Stomach (tissue), 19 donors: ENCODE measurements at places on chromosomes 1 and 21.

DNA sequence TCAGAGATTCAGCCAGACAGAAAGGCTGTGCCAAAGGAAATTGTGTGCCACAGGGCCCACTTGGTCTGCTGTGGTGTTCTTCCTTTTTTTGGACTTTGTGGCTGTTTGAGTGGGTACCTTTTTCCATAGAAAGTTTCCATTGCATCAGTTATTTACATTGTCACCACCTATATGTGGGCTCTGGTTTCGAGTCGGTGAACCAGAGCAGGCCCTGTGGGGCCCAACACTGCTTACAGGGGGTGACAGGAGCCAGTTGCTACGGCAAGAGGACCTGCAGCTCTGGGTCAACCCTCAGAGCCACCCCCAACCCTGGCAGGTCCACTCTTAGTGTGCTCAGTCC is 157.0 kb upstream of the EDN2 start:
- DNase-seq = no peak

DNA sequence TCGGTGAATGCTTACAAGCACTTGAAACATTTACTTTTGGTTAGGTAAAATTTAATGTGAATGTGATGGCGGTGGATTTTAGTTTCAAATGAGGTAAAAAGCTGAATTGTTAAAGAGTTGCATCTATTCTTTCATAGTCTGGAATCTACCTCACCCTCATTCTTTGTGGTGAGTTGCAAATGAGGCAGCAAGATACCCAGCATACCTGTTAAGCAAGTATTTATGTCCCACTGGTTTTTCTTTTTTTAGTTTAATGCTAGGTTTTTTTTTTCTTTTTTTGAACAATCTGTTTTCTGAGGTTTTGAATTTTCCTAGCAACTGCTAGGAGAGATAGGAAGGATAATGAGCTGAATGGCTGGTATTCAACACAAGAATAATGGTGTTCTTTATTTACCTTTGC is 127.9 kb upstream of the CACYBP start:
- no peak for DNase-seq

GRCh38 chr1:37883671-37884070 is 24.3 kb upstream of the MTF1 start:
- DNase-seq = no peak

DNA sequence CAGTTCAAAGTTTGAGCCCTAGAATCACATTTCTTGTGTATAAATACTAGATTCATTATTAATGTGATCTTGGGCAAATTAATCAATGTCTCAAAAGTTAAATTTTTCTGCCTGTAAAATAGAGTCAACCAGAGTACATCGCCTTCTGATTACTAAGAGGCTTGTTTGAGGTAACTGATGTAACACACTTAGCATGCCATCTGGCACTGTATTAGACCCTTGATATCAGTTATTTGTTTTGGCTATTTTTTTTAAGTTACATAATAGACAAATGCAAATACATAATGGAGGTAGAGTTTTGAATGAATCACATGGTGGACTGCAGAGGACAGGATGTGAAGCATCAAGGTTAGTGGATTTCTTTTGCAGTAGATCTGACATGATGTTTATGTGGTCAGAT is 298.4 kb downstream of the ADGRL2 start:
- DNase-seq = no peak

- no peak for DNase-seq
Measured at GRCh38 chr1:156746406-156746727, 5.1 kb downstream of the HDGF start.

GRCh38 chr1:171622152-171622462 is at the start of gene MYOCOS:
Gene MYOCOS, plus strand, starts transcription at chr1:171622243. Its CDS starts 1,641 bp downstream, at chr1:171623884.
- DNase-seq = no peak

- no peak for DNase-seq
Measured at GRCh38 chr1:109476825-109477224, 6.9 kb upstream of the ATXN7L2 start.

GRCh38 chr21:37994211-37994610 is 78.0 kb upstream of the KCNJ6 start:
- DNase-seq = no peak

- no peak for DNase-seq
Measured at GRCh38 chr1:112322018-112322417, 74.0 kb upstream of the CTTNBP2NL start.

DNA sequence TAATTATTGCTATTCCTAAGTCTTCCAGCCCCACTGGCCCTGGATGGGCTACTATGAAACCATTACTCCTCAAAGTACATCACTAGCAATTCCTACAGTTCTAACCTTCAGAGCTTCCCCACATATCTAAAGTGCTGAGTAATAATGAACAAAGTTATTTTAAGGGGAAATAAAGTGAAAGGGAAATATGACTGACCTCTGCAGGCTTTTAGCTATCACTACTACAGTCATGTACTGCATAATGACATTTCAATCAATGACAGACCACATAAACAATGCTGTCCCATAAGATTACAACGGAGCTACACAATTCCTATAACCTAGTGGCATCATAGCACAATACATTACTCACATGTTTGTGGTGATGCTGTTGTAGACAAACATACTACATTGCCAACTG is 32.5 kb upstream of the ASPM start:
- no peak for DNase-seq

DNA sequence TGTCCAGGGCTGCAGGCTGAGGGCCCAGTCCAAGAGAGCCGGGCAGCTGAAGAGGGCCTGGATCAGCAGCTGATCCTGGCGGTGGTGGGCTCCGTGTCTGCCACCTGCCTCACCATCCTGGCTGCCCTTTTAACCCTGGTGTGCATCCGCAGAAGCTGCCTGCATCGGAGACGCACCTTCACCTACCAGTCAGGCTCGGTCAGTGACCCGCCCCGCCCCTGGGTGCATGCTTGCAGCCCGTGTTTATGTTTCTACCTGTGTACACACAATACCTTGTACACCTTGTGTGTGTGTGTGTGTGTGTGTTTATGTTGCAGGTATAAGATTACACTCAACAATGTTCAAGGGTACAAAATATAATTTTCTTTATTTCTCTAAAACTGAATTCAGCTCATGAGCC is 13.0 kb downstream of the TIE1 start:
- peak; percentile 61 for DNase-seq

GRCh38 chr1:181064011-181064623 is 24.4 kb upstream of the IER5 start:
- DNase-seq = no peak

DNA sequence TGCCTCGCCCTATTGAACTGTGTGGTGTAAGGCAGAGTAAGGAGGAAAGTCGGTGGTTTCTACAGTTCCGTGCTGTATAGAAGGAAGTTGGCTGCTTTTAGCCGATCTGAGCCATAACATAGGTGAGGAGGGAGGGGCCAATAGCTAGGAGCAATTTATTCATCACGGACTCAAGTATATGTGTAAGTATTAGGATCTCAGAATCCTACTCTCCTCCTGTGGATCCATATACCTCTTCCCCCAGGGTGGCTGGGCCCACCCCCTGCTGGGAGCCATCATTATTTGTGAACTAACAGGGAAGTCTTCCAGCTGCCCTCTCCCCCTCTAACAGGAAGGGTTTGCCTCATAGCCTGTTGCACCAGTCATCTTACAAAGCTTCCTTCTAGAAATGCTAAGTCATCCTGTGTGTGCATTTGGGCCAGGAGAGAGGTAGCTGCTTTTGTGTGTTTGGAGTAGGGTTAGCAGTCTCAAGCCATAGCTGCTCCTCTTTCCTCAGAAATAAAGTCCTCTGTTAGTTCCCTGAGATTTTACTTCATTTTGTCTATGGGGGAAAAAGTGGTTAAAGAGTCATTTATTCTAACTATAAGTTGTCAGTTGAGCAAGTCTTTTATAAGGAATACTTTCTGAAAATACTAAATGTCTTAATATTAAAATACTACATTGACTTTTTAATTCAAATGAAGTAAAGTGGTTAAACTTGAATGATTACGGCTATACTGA is 14.9 kb upstream of the CENPS start:
- DNase-seq = peak; percentile 21

DNA sequence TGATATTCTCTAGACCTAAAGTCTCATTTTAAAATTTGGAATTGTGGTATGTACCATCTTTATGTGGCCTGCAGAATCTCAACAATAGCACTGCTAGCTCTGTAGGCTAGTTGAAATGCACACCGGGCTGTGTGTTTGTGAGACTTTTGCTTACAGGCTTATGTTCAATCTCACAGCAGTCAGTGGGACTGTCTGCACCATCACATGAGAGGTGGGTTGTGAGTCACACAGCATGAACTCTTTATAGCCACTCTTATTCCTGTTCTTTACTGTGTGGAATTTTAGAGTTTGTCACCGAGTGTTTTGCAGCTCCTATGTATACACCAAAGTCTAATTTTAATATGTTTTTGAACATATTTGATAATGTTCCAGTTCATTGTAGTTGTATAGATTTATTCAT is 74.6 kb downstream of the RASAL2 start:
- DNase-seq = no peak

DNA sequence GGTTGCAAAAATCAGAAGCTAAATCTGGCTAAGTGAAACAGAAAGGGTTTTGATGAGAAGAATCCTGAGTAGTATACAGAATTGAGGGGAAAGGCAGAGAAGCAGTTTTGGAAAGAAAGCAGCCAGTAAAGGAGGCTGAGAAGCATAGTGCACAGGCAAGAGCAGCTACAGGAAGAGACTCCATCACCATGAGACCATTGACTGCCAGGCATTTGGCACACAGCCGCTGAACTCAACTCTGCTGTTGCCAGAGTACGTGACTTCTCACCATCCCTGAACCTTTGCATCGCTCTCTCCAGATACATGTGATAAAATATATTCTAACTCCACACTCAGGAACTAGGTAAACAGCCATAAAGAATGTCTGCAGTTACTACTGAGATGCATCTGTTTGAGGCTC is 128.3 kb upstream of the C1orf21 start:
- no peak for DNase-seq

- DNase-seq = peak; percentile 11
Measured at GRCh38 chr1:200673952-200674823, 4.5 kb upstream of the DDX59 start.

DNA sequence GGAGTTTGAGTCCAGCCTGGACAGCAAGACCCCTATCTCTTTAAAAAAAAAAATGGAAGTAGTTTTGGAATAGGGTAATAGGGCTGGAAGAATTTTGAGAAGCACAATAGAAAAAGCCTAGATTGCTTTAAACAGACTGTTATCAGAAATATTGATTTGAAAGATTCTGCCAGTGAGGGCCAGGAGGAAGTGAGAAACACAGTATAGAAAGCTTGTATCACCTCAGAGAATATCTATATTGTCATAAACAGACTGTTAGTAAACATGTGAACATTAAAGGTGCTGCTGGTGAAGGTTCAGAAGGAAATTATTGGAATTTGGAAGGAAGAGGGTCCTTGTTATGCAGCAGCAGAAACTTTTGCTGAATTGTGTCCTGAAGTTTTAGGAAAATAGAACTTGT is 24.8 kb upstream of the PSEN2 start:
- no peak for DNase-seq

GRCh38 chr1:172931761-172932160 is 119.0 kb downstream of the TNFSF18 start:
- no peak for DNase-seq
